ENCODE measurements at places on chromosomes 5 and 9.

GRCh38 chr5:109709225-109709624, 19.5 kb downstream of the MAN2A1 start:
- no peak for DNase-seq

GRCh38 chr9:116048081-116048480, 105.5 kb upstream of the PAPPA start:
- DNase-seq: no peak

- no peak for DNase-seq
These were observed 168.9 kb downstream of the ERCC6L2 start for GRCh38 chr9:96044401-96044800.

- no peak for DNase-seq
These were observed 199.4 kb downstream of the AP3B1 start for GRCh38 chr5:78095125-78095524.
